ENCODE measurements at places on chromosomes 6 and 20.

GRCh38 chr6:6694368-6694780 is 105.9 kb downstream of the LY86 start:
- no peak for DNase-seq
- H3K4me1 ChIP-seq = no peaks in the 10 kb centered on the region
- no peaks in the 10 kb centered on the region for H3K36me3 ChIP-seq
- no peak overlapping the region for H3K27ac ChIP-seq
- no peaks in the 10 kb centered on the region for H3K27me3 ChIP-seq

- no peaks in the 10 kb centered on the region for H3K4me1 ChIP-seq
- no peaks in the 10 kb centered on the region for H3K36me3 ChIP-seq
- H3K27me3 ChIP-seq = no peaks in the 10 kb centered on the region
- DNase-seq = no peak
- H3K4me3 ChIP-seq = no peak overlapping the region
These were observed 55.6 kb downstream of the NKAIN2 start for GRCh38 chr6:123859291-123859690.

DNA sequence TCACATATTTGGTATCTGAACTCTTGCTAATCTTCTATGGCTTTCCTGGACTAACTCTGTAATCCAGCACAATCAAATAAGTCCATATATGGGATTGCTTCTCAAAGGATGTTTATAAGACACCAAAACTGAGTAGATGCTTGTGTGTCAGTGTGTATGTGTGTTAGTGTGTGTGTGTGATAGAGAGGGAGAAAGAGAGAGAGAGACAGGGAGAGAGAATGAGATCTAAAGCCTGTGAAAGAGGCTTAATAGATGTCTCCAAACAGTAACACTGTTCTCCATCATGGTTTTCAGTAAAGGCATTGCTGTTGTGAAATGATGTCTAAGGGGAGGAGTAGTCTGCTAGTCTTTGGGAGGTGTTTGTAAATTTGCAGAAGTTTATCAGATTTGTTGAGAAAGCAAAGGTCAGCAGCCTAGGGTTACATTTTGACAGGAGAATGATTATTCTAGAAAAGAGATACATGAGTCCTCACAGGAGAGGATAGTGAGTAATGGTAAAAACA is 73.9 kb upstream of the MLIP start:
- no peaks in the 10 kb centered on the region for H3K4me1 ChIP-seq
- no peak for DNase-seq
- H3K4me3 ChIP-seq = no peak overlapping the region
- H3K36me3 ChIP-seq = no peaks in the 10 kb centered on the region
- no peaks in the 10 kb centered on the region for H3K27me3 ChIP-seq

- H3K27me3 ChIP-seq = no peaks in the 10 kb centered on the region
- no peak for DNase-seq
- no peaks in the 10 kb centered on the region for H3K36me3 ChIP-seq
- H3K4me3 ChIP-seq = no peak overlapping the region
- no peaks in the 10 kb centered on the region for H3K4me1 ChIP-seq
These were observed 111.3 kb downstream of the BCKDHB start for GRCh38 chr6:80217794-80218193.

GRCh38 chr6:123211777-123212545 is 215.9 kb downstream of the CLVS2 start:
- no peaks in the 10 kb centered on the region for H3K36me3 ChIP-seq
- H3K27me3 ChIP-seq = no peaks in the 10 kb centered on the region
- H3K4me3 ChIP-seq = no peak overlapping the region
- no peak overlapping the region for H3K27ac ChIP-seq
- no peak for DNase-seq
- H3K4me1 ChIP-seq = no peaks in the 10 kb centered on the region

GRCh38 chr6:3349388-3350251 is 90.9 kb downstream of the PSMG4 start:
- no peaks in the 10 kb centered on the region for H3K36me3 ChIP-seq
- H3K27ac ChIP-seq = no peak overlapping the region
- H3K4me1 ChIP-seq = peaks cover 13% of the 10 kb centered on the region
- no peaks in the 10 kb centered on the region for H3K27me3 ChIP-seq
- no peak overlapping the region for H3K4me3 ChIP-seq

GRCh38 chr6:88722686-88723085 is 240.7 kb downstream of the RNGTT start:
- no peaks in the 10 kb centered on the region for H3K36me3 ChIP-seq
- H3K27me3 ChIP-seq = no peaks in the 10 kb centered on the region
- no peak overlapping the region for H3K27ac ChIP-seq
- no peak overlapping the region for H3K4me3 ChIP-seq
- H3K4me1 ChIP-seq = no peaks in the 10 kb centered on the region

GRCh38 chr6:112466373-112467151 is 119.4 kb downstream of the RFPL4B start:
- H3K27me3 ChIP-seq = no peaks in the 10 kb centered on the region
- H3K27ac ChIP-seq = no peak overlapping the region
- H3K4me1 ChIP-seq = no peaks in the 10 kb centered on the region
- H3K36me3 ChIP-seq = no peaks in the 10 kb centered on the region
- no peak for DNase-seq
- no peak overlapping the region for H3K4me3 ChIP-seq

DNA sequence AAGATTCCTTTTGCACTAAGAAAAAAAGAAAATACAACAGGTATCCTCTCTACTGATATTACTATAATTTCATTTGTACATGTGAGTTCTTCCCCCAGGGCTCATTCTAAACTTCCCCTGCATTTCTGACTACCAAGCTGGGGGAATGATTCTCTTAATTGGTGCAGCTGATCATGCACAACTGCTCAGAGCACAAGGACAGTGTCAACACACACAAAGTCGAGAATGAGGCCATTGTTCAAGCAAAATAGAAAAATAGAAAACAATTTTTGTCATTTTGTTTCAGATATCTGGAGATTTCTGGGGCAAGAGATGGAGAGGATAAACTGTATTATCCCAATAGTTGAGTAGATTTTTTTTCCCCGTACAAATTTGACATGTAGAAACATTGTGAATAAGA is 236.3 kb downstream of the HAO1 start:
- H3K27me3 ChIP-seq = no peaks in the 10 kb centered on the region
- H3K27ac ChIP-seq = no peak overlapping the region
- no peak for DNase-seq

All from CD4-positive, alpha-beta memory T cell (primary cell).